ENCODE measurements at places on chromosomes 5 and 9. TPM values are rescaled to one million over a fixed set of nuclear protein-coding genes. Genes with fewer than 3 reads are reported as not detected.

Gene EXOSC3
- 17.0 TPM for total RNA-seq

Gene PKD2L2
- 0.81 TPM for total RNA-seq

DNA sequence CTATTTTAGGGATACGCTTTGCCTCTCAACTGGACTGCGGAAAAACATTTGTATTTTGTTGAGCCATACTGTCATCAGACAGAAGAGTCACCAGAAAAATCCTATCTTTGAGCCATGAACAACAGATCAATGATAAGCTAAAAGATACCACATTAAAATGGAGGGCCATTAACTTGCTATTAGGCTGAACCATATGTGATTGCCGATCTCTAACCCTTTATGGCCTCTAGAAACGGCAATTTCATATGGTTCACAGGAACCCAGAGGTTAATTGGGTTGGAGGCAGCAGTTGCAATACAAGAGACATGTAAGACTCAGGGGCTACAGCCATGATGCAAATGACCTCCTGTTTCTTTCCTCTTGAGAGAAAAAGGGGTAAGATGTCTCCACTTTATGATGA lies 69.8 kb downstream of the MYO10 start:
- no peak for DNase-seq

DNA sequence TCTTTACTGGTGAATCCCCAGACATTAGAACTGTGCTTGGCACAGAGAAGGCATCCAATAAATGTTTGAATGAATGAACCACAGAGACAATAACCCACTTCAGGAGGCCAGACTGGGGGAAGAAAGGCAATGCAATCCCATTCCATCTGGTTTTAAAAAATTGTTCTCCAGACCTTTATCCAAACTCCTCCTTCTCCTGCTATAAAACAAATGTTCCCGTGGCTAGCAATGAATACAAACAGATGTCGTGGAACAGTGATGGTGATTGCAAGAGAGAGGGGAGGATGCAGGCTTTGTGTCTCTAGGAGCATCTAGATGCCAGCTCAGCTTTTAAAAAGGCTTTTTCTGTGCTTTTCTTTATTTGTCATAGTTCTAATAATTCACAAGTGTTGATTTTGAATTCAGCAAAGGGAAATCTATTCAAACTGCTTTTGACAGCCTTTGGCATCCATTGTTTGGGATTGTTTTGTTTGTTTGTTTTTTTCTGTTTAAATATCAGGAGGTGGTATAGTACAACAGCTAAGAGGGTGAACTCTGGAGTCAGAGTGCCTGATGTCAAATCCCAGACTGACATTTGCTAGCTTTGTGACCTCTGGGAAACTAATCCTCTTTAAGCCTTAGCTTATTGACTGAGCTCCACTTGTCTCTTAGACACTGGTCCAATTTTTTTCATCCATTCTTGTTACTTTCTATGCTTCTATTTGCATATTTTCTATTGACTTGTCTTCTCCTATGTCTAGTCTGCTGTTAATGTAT lies 59.1 kb downstream of the TNFSF15 start:
- no peak for DNase-seq

DNA sequence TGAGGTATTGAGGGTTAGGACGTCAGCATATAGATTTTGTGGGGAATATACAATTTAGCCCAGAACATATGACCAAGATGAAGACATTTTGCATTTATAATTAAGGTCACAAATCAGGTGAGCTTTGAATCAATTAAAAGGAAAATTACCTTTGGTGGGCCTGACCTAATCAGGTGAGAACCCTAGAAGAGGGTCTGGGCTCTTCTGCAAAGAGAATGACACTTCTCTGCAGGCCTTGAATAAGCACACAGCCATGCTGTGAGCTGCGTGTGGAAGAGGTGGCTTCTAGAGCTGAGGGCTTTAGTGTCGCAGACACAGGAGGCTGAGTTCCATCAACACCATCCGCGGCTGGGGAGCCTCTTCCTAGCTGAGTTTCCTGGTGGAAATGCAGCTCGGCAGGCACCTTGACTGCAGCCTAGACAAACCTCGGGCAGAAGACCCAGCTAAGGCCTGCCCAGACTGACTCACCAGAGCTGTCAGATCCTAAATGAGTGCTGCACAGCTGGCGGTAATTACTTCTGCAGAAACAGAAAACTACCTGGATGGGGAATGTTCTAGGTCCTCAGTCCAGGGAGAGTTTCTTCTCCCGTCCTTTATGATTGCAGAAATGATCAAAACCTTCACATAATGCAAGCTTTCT lies 287.5 kb upstream of the IRX1 start:
- no peak for DNase-seq

GRCh38 chr5:7377761-7378160 lies 18.2 kb upstream of the ADCY2 start:
- DNase-seq, result no peak

Gene PCDHA1
- total RNA-seq, result not detected

GRCh38 chr5:150600616-150601490 lies 39.6 kb upstream of the SYNPO start:
- DNase-seq, result peak; percentile 45

Gene CHSY3
- 0.57 TPM for total RNA-seq

DNA sequence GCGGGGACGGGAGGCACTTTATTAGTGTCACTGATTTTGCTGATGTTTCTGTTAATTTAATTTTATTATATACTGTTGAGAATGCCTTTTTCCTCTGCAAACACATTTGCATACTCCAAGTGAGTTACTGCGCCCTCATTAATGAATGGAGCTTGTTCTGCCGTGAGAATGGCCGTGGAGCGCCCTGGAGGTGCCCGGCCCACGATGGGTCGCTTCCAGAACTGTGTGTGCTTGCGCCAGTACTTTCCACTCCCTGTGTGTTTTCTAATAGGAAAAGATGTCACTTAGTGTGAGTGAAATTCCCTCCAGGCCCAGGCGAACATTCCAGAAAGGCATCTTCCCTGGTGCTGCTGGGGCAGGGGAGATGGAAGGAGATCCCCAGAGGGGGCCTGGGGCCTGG lies 30.1 kb downstream of the NDUFS6 start:
- DNase-seq, result no peak

DNA sequence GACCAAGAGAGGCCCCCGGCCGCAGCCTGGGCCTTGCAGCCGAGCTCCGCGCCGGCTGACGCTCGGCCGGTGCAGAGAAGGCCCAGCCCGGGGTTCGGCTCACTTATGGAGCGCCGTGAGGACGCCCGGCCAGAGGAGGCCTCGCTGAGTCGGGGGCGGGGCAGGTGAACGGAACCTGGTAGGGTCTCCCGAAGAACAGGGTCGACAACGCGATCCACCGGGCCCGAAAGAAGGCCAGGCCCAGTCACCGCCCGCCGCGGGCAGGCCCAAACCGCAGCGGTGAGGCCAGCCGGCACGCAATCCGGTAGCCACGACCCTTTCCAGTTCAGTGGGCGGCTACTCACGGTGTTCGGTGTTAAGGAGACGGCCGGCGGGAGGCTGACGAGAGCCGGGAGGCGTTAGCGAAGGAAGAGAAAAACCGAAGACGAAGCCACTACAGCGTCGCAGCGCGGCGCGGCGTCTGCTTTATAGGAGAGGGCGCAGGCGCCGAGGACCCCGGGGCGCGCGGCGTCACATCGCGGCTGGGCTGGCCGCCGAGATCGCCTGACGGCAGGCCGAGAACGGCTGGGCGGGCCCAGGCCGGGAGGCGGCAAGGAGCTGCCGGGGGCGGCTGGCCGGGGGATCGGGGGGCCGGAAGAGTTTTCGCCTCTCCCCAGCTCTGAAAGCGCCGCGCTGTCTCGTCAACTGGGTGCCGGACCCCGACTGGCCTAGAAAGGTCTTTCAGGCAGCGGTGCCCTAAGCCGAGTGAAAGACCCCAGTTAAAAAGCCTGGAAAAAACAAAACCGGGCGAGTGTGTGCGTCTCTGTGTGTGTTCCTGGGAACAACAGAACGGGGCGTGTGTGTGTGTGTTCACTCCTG lies at the start of gene SKP1:
Gene SKP1 (minus strand): TSS at position 440 of the 858 bp plus-strand sequence. CDS start 2,928 bp downstream, outside the sequence.
- DNase-seq, result peak; percentile 94

DNA sequence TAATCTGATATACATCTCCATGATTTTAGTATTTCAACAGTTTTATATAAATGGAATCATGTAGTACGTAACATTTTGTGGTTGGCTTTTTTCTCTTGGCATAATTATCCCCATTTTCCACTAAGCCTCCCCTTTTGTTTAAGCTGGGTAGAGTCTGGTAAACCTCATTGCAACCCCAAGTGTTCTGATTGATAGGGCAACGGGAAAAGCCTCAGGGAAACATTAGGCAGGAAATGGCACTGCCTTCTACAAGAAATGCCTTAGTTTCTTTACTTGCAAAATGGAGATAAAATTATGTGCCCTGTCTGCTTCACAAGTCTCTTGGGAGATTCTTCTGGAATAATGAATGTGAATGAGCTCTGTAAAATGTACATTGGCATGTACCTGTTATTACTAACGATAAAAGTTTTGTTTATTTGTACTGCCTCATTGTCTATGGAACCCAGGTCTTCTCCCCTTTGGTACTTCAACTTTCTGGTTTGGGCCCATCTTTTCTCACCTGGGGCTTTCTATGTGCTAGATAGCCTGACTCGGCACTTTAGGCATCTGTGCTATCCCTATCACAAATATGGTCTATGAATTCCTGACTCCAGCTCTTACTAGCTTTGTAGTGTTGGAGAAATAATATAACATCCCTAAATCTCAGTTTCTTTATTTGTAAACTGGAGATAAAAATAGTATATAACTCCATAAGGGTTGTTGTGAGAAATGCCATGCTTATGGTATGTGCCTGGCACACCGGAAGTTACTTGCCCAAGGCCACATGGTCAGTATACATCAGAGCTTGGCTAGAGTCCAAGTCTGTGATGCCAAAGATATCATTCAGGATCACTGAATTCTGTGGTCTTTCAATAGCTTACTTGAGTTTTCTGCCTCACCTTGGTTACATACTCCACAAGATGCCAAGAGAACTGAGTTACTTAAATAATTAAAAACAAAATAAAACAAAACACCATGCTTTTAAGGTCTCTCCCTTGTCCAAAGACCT lies 48.2 kb upstream of the ZNF169 start:
- DNase-seq, result no peak

DNA sequence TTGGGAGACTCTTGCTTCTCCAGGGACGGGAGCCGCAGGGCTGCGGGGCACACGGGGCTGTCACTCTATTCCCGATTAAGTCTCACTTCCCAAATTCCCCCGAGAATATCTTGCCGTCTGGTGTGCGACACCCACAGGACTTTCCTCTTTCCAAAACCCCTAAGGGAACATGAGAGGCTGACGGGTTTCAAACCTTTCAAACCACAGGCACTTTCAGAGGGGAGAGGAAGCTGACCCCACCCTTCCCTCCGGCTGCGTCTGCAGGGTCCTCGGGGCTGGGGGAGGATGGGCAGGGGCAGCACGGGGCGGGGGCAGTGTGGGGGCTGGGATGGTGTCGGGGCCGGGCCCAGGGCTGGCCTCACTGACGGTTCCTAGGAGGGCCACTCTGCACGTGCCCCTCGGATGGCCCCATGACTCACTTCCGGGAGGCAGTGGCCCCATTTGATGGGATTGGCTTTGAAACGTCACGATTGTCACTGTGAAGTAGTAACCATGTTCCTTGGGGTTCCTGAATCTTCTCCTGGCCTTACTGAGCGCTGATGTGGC lies 38.2 kb downstream of the SLC9A3 start:
- no peak for DNase-seq

DNA sequence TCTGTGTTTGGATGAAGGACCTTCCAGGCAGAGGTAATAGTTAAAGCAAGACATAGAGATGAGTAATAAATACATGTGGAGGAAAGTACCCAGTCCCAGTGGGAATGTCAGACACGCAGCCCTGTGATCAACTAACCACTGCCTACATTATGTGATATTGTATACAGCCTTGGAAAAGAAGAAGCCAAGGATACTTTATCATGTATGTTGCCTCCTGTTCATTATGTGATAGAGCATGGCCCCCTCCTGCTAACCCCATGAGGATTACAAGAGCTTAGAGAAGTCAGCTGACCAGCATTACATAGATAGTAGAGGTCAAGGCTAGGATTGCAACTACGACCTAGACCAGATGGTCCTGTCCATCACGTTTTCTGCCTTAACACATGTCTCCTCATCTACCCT lies 497.0 kb upstream of the TNC start:
- DNase-seq, result no peak

Gene TMEM203
- 44.6 TPM for total RNA-seq

DNA sequence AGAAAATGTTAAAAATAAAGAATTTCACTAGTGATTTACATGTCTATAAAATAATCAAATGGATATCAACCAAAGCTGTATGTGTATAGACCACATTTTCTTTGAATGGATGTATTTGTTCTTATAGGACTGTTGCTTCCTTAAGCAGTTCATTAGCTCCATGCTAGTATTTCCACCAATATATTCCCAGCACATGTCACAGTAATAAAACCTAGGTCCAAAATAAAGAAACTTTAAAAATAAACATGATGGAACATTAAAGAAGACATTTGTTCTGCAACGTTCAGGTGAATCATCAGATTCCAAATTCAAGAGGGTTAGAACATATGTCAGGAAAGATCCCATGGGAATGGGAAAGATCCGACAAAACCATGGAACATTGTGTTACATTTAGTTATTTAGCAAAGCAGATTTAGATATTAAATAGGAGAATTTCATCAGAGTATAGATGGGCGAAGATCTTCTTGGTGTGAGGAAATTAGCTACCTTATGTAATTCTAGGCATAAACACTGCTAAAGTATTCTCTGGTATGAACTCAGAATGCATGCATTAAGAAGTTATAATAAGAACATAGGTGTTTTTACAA lies 490.7 kb downstream of the CDH18 start:
- DNase-seq, result no peak

Gene DMGDH
- 2.0 TPM for total RNA-seq
